ENCODE measurements at places on chromosomes 6 and 20.

GRCh38 chr6:112636650-112637262 is 289.6 kb downstream of the RFPL4B start:
- DNase-seq = no peak

DNA sequence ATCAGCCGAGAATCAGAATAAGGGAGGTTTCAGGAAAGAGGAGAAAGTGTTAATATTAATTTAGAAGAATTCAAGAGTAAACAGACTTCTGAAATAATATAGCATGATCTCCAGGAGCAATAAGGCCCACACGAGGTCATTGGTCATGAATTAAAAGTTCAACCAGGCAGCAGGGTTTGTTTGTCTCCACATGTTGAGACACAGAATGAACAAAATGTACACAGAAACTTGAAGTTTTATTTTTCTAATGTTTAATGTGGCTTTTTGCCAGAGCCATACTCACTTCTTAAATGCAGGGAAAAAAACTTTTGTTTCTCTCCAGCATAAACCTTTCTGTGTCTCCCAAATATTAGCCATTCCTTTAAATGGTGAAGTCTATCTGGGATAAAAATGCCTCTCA is 504.5 kb downstream of the HDGFL1 start:
- no peak for DNase-seq

GRCh38 chr6:38039502-38039901 is 220.0 kb downstream of the ZFAND3 start:
- no peak for DNase-seq

DNA sequence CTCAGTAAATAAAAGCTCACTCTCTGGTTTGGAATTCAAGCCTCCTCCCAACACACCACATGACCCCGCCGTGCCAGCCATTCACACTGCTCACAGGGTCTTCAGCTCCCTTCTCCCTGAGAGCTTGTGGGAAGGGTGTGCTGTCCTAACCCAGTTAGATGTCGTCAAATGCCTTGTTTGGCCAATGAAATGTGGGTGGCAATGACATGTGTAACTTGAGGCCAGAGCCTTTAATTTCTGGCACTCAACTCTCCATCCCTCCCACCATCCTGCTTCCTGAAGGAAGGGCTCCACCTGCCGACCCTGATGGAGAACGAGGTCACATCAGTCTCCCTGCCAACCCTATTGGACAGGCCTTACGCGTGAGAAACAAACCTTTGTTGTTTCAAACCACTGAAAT is 224.5 kb upstream of the AGPAT4 start:
- DNase-seq = no peak
